ENCODE measurements at places on chromosomes 1 and 21. TPM values are rescaled to one million over a fixed set of nuclear protein-coding genes. Genes with fewer than 3 reads are reported as not detected.

DNA sequence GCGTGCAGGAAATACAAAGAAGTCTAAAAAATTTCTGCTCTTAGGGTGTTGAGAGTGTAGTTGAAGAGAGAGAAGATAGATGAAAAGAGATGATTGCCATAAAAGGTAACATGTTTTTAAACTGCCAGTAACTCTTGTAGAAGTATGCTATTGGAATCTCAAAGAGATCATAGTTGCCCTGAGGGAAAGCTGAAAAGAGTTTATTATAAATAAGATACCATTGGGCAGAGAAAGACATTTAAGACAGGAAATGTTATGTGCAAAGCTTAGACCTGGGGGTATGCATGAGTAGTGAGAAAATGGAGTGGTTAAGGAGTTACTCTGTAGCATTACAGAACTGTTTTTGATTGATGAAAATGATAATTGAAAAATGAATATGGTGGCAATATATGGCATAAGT is 17.6 kb downstream of the GABPA start:
- no peak for DNase-seq

- DNase-seq = no peak
Observed at GRCh38 chr1:51636191-51636590, 19.3 kb downstream of the OSBPL9 start.

DNA sequence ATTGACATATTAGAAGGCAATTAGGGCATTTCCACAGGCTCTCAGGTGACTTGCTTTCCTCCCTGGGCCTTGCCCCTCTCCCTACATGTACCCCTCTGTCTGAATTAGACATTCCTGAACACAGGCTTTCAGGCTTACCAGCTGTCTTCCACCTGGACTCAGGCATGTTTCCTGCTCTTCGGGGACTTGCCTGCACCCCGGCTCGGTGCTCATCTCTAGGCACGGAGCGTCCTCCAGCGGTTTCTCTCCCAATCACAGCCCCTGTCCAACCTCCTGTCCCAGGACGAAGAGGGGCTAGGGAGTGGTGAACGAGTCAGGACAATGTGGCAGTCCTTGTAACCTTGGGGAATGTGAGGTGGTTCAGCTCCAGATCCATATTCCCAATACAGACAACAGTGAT is 4.2 kb downstream of the PROK1 start:
- no peak for DNase-seq

DNA sequence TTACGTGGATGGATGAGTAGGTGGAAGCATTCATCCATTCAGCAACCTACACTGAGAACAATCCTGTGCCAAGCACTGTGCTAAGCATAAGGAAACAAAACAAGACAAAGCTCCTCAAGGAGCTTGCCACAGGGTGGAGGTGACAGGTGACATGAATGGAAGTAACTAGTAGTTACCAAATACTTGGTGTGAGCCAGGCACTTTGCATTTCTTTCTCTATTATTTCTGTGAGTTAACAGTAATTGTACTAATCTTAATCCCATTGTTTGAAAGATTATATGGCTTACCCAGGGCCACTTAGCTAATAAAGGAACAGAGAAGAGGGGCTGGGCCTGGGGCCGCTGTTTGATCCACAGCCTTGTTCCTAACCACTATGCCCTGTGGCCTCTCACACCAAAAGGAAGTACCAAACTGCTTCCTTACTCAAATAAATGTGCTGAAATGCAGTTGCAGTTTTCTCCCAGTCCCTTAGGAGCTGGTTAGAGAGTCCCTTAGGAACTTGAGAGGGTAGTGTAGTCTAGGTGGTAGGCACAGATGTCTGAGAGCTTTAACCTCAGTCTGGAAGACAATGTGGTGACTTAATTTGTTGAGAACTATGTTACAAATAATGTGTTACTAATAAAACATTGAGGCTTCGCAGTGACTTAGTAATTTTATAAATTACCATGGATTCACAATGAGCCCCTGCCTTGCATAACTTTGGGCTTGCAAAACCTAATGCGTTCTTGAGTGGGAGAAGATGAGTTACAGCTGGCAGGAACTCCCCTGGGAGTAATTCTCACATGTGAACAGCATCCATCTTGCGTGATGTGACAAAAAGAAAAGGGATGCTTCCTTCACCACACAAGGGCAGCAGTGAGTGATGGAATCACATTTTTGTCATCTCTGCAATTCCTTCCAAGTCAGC is 69.8 kb downstream of the MPZL1 start:
- no peak for DNase-seq

Gene SH3BGR
- total RNA-seq = 0.88 TPM

Gene FAM167B
- 0.78 TPM for total RNA-seq

- DNase-seq = no peak
Observed at GRCh38 chr1:45522324-45523104, 830 bp upstream of the PRDX1 start.

DNA sequence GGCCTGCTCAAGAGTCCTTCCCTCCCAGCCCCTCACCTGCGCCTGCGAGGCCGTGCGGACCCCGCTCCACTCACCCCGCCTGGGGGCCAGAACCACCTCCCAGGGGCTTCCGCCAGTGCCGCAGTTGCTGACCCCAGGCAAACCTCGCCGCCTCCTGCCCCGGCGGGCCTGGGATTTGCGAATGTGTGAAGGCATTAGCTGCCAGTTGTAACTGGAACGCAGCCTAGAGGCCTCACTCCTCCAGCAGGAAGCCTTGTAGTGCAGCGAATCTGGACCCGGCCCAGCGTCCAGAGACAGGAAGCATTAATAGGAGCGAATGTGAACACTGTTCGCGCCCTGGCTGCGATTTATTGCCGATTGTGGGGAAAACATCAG is 140.9 kb upstream of the ARHGEF16 start:
- DNase-seq = no peak

GRCh38 chr1:239931341-239931740 is 160.3 kb upstream of the FMN2 start:
- no peak for DNase-seq

Gene BARHL2
- total RNA-seq = not detected

DNA sequence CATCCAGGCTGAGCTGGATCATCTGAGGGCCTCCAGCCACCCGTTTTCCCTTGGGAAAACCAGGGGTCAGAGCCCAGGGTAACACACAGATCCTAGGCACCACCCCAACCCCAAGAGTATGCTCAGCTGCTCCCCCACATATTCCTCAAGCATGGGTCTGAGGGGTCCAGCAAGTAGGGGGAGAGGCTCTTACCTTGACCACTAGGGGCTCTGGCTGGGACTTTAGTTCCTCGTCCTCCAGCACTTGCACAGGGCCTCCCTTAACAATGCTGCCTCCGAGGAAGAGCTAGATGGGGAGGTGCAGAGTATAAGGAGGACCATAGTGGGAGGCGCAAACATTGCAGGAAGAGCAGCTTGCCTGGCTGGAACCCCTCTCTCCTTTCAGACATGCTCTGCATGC is 7.5 kb downstream of the SELENBP1 start:
- no peak for DNase-seq

DNA sequence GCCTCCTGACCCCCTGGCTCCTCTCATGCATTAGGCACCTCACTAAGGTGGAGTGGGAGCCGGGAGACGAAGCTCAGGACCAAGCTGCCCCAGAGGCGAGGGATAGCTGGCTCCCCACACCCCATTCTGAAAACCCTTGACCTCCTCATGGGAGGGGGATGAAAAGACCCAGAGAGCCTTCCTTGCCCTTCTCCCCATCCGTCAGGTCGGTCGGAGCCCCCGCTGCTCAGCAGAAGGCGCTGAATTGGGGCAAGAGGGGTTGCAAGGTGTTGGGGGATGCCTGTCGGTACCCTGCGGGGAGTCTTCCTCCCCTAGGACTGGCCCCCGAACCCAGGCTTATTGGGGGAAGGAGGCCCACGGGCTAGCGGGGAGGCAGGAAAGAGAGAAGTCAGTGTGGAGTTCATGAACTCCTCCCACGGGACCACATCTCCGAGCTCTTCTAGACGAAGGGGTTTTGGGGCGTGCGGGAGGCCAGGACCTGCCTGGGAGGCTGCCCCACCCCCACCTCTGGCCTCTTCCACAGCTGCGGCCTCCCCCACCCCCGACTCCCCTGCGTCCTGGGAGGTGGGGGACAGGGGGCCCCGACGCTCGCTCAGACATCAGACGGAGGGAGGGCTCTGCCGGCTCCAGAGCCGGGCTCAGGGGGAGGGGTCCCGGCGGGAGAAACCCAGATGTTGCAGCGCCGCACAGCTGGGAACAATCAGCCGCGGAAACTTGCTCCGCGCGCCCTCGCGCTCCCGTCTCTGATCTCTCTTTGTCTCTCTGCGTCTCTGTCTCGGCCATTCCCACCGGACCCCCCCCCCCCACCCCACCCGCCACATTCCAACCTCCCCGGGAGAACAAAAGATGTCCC is 719 bp downstream of the MFAP2 start:
- no peak for DNase-seq

Gene SLC45A1
- 0.30 TPM for total RNA-seq

Gene LCE3D
- not detected for total RNA-seq

DNA sequence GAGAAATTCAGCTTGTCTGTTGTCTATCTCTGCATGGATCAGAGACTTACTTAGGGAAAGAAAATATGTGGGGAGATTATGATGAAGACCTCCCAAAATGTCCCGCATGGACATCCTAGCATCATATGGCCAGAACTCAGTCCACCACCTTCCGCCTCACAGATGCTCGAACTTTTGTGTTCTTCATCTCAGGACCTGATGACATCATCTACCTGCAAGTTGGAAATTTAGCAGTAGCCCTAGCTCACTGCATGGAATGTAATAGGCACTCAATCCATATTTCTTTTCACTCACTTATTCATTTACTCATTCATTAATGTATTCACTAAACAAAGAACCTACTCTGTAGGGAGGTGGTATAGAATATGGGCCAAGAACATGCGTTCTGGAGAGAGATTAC is 96.8 kb downstream of the CLIC6 start:
- no peak for DNase-seq

Gene BRWD1
- 39.5 TPM for total RNA-seq

Gene SELL
- total RNA-seq = 297 TPM

DNA sequence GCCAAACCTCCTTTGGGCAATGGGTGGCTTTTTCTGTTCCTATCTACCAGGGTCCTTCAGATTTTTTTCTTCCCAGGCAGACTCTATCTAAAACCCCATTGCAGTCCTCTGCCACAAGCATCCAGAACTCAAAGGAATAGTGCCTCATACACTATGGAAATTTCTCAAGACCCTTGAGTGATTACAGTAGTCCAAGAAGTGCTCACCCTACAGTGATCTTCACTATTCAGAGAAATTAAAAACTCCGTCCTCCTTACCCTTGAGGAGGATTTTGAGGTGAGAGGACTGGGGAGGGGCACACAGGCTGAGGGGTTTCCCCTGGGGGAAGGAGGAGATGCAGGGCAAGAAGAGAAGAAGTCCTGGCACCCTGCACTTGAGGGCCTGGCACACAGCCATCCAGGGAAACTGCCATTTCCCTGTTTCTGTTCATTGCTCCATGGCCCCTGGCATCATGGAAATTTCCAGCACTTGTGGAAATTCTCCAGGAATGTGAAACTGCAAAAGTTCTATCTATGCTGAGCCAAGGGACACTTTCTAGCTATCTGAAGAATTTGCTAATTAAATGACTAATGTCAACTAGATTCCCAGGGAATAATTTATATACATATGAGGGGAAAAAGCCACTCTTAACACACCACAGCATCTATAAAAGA is 102.5 kb upstream of the ATP1B1 start:
- DNase-seq = no peak

DNA sequence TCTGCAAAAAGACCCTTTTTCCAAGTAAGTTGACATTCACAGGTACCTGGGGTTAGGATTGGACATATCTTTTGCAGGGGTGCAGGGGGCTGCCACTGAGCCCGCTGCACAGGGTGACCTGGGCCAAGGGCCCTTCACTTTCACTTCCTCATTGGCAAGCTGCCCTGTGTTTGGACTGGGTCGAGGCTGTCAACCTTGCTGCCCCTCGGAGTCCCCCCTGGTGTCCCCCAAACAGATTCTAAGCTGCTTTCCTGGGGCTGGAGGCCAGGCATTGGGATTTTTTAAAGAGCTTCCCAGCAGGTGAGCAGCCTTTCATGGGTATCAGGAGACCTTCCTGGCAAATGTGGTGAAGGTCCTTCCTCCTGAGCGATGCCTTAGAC is 7.9 kb upstream of the UMODL1 start:
- DNase-seq = peak; percentile 26

Gene CHRNB2
- total RNA-seq = not detected

DNA sequence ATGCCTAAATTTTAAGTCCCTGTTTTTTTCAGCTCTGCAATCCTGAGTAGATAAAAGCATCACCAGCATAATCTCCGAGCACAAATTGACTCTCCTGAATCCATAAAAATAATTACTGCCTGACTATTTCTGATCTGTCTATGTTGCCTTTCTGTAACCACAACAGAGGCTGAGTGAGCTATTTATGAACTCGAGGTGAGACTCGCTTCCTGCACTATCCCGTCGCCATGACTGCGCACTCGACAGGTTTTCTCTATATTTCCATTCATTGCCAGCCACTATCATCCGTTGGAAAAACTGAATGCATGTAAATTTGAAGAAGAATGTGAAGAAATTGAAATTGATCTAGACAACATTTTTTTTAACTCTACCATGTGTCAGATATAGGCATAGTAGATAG is 897.2 kb downstream of the ADGRL2 start:
- DNase-seq = no peak

GRCh38 chr1:188295157-188295556 is 1466.4 kb downstream of the PLA2G4A start:
- DNase-seq = no peak

DNA sequence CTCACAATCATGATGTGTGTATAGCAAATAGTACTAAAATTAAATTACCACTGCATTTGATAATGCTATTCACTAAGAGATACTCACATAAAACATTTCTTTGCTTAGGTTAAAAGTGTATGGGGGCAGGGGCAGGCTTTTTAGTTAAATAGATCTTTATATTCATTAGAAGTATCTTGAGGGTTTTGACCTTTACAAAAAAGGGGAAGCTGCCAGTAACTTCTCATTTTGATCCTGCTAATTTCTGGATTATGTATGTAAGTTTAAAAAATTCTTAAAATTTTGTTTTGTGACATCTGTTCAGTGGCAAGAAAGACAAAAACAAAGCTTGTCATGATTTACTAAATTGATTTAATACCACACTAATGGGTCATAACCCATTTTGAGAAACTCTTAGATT is 45.8 kb upstream of the S1PR1 start:
- no peak for DNase-seq

Gene PRDX6
- total RNA-seq = 109 TPM

Gene UBE2U
- total RNA-seq = not detected

GRCh38 chr1:42844592-42845140 is 1.7 kb upstream of the ZNF691 start:
- no peak for DNase-seq

DNA sequence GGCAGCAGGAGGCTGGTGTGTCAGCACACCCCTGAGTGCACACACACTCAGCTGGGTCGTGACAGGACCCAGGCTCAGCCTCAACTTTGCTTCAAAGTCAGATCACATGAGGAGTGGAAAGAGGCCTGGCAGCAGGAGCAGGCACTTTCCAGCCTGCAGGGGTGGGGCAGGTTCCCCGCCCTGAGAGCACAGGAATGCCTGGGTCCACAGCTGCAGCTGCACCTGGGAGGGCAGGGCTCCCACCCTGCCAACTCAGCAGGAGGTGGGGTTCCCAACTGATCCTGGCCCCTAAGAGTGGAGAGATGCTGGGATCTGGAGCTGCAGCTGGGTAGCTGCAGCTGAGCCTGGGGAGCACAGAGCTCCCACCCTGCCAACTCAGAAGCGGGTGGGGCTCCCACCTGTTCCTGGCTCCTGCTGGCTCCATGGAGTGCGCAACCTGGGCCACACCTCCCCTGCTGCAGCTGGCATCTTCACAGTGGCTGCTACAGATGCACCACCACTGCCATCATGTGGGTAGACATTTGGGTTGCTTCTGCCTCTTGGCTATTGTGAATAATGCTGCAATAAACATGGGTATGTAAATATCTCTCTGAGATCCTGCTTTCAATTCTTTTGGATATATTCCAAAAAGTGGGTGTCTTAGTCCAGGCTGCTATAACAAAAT is 415.4 kb downstream of the TTLL7 start:
- DNase-seq = peak; percentile 28

Gene BACE2
- total RNA-seq = 2.2 TPM

All from activated CD4-positive, alpha-beta memory T cell treated with anti-CD3 and anti-CD28 coated beads, Interleukin-2, amount 10 ng/mL, durations not matched to agents 7 days and 5 days (primary cell).